Skeletal muscle tissue (tissue), 5 donors: ENCODE measurements at places on chromosomes 11 and 22. TPM values are rescaled to one million over a fixed set of nuclear protein-coding genes. Genes with fewer than 3 reads are reported as not detected.

The MYBPC3 gene
- total RNA-seq = 1.6 TPM

The PATL1 gene
- 4.2 TPM for total RNA-seq

The NXPE4 gene
- total RNA-seq = not detected

The SCN4B gene
- total RNA-seq = 2.1 TPM
